T-helper 2 cell (primary cell): ENCODE measurements at places on chromosomes 4 and X.

GRCh38 chr4:176443117-176443516 is 123.4 kb downstream of the SPCS3 start:
- no peak for DNase-seq

DNA sequence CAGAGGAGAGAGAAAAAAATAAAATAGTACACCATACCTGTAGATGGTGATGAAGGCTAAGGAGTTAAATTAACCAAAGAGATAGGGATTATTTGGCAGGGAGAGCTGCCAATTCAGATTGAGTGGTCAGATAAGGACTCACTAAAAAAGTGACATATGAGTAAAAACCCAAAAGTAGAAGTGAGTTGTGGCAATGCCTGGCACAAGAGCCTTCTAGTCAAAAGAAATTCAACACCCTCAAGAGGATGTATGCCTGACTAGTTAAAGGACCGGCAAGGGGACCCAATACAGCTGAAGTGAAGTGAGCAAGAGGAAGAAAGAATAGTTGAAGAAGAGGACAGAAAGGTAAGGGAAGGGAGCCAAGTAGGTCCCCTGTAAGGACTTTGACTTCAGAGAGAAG is 34.9 kb downstream of the ELF2 start:
- no peak for DNase-seq

GRCh38 chr4:123640271-123640670 is 243.7 kb downstream of the SPRY1 start:
- no peak for DNase-seq

- DNase-seq, result no peak
Measured at GRCh38 chrX:19991350-19991718, 473 bp upstream of the BCLAF3 start.

- DNase-seq, result no peak
Measured at GRCh38 chrX:97685753-97686152, 802.0 kb downstream of the RPA4 start.

DNA sequence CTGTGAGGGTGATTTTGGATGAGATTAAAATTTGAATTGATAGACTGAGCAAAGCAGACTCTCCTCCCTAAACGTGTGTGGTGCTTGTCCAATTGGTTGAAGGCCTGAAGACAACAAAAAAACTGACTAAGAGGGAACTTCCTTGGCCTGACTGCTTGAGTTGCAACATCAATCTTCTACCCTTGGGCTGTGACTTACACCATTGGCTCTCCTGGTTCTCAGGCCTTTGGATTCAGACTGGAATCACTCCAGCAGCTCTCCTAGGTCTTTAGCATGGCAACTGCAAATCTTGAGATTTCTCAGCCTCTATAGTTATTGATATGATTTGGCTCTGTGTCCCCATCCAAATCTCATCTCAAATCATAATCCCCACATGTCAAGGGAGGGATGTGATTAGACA is 49.7 kb upstream of the IGFBP7 start:
- no peak for DNase-seq

GRCh38 chrX:34377645-34378044 is 245.5 kb upstream of the FAM47A start:
- DNase-seq, result no peak

DNA sequence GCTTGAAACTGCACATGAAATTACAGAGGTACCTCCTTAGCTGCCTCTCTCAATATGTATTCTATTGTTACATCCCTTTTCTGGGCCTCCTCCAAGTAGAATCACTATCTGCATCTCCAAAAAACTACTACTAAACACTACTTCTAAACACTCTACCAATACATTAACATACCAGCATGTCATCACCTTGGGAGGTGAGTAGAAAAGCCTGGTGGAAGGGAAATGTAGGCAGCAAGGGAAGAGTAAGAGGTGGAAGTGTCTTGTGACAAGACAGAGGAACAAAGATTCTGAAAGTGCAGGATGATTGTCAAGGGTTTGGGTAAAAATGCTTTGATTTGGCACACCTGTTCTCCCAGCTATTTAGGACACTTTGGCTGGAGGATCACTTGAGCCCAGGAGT is 3.5 kb downstream of the AFM start:
- DNase-seq, result no peak

GRCh38 chr4:119310826-119311225 is 11.1 kb downstream of the FABP2 start:
- no peak for DNase-seq

GRCh38 chrX:66625525-66625924 is 13.4 kb downstream of the EDA2R start:
- DNase-seq, result no peak

DNA sequence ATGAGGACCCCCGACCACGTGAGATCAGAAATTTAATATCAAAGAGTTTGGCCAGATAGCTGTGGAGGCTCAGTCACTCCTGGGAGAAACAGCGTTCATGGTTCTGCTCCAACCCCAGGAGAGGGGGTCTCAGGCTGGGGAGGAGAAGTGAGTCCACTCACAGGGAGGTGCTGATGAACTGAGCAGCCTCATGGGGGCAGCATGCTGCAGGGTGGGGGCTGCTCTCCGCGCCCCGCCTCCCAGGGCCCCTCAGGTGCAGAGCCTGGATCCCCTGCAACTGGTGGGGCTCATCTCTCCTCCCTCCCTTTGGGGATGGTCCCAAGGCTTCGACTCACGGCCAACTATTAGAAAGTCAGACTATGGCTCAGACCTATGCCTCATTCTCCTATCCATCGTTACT is 26.6 kb upstream of the C4orf50 start:
- no peak for DNase-seq

DNA sequence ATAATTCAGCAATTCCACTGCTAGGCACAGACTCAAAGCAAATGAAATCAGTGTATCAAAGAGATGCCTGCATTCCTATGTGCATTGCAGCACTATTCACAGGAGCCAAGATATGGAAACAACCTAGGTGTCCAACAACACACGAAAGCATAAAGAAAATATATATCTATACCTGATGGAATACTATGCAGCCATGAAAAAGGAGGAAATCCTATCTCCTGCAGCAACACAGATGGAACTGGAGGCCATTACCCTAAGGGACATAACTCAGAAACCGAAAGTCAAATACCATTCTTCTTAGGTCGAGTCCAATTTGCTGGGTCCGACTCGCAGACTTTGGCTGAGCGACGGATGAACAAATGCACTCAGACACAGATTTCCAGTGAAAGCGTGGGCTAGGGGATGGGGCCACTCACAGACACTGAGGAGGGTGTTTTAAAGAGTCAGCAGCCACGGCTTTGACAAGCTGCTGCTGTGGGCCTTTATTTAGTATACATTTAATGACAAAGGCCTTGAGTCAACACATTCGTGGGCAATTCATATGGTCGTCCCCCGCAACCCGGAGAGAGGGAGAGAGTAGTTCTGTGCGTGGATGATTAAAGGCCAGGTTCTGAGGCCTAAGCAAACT is 93.8 kb downstream of the DHRSX start:
- DNase-seq, result no peak

- no peak for DNase-seq
Measured at GRCh38 chr4:101701551-101701950, 89.0 kb upstream of the BANK1 start.

- no peak for DNase-seq
Measured at GRCh38 chr4:76957004-76957738, 7.6 kb downstream of the SEPTIN11 start.

DNA sequence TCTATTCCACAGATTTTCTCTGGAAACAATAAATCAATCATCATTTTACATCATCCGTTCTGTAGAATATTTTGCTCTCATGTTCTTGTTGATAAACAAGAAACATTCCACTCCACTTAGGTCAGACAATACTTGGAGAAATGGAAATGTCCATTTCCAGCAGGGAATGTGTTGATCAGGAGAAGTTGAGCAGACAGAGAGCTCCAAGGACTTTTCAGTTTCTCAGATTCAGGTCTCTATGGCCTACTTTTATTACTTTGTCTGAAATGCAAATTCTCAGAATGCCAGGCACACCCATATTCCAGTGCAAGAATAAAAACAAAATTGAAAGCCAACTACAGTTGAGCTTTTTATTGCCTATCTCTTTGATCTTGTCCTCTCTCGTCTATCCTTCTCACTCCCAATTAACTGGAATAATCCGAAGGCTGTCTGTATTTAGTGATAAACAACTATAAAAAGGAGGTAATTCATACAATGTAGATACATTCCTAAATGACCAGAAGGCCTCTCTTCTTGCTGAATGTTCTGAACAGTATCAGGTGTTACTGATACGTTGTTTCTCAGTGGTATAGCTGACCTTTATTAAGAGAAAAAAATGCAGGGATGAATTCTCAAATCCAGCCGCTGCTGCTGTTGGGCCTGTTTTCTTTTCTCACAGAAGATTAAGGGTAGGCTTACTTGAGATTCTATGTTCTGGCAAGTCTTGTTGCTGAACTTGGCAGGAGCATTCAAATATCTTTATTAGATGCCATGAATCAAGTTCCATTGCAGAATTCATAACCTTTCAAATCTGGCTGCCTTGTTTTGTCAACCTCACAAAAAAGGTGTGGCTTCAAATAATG is 72.1 kb downstream of the HPGD start:
- DNase-seq, result no peak

DNA sequence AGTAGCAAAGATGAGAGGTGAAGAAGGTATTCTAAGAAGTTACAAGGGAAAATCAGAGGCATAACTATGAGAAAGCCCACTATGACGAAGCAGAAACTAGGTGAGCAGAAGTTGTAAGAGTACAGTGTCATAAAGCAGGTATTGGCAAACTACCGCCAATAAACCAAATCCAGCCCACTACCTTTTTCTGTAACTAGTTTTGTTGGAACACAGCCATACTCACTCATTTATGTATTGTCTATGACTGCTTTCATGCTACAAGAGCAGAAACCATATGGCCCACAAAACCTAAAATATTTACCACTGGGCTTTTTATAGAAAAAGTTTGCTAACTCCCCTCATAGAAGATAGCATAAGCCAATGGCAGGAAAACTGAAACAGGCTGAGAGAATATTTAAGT is 31.8 kb upstream of the ZCCHC13 start:
- no peak for DNase-seq

DNA sequence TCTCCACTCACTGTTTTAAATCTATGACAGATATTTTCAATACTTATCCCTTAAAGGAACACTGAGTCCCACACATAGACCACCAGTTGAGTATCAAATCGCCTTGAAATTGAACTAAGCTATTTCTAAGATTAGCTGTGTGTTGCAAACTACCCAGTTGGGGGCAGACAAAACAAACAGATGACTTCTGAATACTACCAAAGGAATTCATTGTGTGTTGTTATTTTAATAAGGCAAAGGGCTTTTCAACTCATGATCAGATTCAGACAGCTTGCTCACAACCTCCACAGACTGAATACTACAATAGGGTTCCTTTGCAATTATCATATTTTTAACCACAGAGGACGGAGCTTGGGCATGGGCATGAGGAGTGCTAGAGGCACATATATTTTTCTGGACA is 283.0 kb upstream of the GPC4 start:
- no peak for DNase-seq

- no peak for DNase-seq
Measured at GRCh38 chr4:152850377-152850776, 70.6 kb downstream of the ARFIP1 start.

DNA sequence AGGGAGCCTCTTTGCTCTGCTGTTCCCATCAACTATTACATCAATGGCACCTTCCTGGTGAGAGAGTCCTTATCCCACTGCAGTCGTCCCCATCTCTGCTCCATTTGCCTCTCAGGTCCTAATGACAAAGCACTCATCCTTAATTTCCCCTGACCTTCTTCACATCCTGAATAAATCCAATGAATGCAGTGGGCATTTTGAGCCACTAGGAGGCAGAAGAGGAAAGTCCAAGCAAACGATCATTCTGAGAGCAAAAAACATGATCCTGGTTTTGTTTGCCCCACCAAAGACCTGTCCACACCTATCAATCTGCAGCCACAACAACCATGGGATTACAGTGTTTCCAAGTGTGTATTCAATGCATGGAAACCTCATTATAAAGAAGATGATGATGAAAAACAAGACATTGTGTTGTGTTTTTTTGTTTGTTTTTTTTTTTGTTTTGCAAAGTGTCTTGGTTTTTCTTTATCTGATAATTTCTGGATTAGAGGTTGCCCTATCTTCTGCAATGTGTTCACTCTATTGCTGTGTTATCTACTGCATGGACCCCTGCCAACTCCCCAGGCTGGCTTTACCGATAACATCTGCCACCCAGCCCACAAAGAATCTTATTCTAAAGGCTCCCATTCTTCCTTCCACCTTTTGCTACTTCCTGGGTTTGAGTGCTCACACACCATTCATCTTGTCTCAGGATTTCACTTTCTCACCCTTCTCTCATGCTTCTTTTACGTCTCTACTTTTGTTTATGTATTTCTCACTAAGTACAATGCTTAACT is 207.2 kb downstream of the NLGN4X start:
- peak; percentile 1 for DNase-seq

GRCh38 chr4:153603258-153603657 is 80.8 kb upstream of the TLR2 start:
- no peak for DNase-seq

DNA sequence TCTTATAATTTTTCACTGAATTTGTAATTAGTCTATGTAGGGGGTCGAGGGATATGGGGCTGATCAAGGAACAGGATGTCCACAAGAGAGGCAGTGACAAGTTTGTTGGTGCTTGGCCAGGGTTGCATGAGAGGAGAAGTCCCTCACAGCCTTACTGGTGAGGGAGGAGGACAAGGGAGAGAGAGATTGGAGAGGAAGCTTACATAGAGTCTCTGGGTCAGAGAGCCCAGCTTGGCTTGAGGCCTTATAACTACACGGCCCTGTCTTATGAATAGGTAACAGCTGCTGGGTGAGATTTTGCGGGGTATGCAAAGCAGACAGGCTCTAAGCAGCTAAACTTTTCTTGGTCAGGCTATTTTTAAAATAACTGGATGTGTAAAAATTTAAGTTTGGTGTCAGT is 37.9 kb upstream of the OTUD4 start:
- DNase-seq, result no peak

DNA sequence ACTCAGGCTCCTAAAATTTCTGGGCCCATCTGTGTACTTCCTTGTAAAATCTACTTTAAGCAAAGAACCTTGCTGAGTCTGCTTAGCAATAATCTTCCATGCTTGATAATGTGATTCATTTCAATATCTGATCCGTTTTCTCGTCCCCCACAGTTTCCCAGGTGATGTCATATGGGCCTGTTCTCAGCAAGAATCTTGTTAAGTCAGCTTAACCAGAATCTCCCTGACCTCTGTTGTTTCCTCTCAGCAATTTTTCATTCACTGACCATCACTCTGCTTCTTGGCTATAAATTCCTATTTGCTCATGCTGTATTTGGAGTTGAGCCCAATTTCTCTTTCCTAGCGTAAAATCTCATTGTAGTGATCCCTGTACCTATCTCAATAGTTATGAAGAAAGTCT is 13.9 kb downstream of the CSN2 start:
- DNase-seq, result no peak

- DNase-seq, result no peak
Measured at GRCh38 chr4:123787512-123788080, 391.0 kb downstream of the SPRY1 start.

- no peak for DNase-seq
Measured at GRCh38 chr4:68462691-68463090, 15.4 kb downstream of the TMPRSS11E start.

DNA sequence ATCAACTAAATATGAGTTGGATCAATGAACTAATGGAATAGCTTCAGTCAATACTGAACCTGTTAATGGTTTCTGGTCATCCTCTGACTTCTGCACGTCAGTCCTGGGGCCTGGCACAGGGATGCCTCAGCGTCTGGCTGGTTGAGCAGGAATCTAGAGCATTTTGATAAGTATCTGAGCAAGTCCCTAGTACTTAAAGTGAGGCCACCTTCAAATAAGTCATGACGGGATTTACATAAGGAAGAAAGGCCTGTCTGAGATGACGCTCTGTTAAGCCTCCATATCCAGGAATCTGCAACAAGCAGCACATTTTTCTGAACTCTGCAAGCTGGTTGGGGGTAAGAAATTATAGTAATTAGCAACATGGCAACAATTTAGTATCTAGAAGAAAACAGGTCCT is 83.2 kb upstream of the TBC1D9 start:
- DNase-seq, result no peak

GRCh38 chrX:134971926-134972325 is 18.9 kb upstream of the SMIM10 start:
- no peak for DNase-seq
